Osteocyte (in vitro differentiated cells): ENCODE measurements at places on chromosomes 2 and 18. TPM values are rescaled to one million over a fixed set of nuclear protein-coding genes. Genes with fewer than 3 reads are reported as not detected.
A peak's percentile ranks its signal among the peaks of the same experiment; 100 is the strongest.

DNA sequence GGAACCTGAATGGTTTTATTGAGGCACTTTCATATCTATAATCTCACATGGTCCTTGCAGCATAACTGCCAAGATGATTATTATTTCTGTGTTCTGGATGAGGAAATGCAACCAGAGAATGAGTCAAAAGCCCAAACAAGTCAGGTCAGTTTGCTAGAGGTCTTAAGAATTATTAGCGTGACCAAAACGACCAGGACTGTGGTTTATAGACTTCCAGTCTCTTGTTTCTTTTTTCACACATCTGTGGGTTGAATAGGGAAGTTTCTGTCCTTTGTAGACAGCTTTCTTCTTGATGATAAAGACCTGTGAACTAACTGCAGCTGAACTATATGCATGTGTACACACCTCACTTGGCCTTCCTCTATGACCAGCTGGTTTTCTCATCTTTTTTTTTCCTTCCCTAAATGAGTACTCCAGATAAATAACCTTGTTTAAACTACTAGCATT lies 13.9 kb downstream of the ADAM23 start:
- no peaks in the 10 kb centered on the region for H3K4me1 ChIP-seq
- no peak overlapping the region for H3K27ac ChIP-seq
- no peak overlapping the region for H3K4me3 ChIP-seq
- H3K36me3 ChIP-seq, result no peaks in the 10 kb centered on the region
- H3K27me3 ChIP-seq, result no peaks in the 10 kb centered on the region

GRCh38 chr2:44730593-44730992 lies 210.9 kb upstream of the SIX3 start:
- no peaks in the 10 kb centered on the region for H3K4me1 ChIP-seq
- no peak for DNase-seq
- no peak overlapping the region for H3K27ac ChIP-seq
- H3K4me3 ChIP-seq, result no peak overlapping the region

DNA sequence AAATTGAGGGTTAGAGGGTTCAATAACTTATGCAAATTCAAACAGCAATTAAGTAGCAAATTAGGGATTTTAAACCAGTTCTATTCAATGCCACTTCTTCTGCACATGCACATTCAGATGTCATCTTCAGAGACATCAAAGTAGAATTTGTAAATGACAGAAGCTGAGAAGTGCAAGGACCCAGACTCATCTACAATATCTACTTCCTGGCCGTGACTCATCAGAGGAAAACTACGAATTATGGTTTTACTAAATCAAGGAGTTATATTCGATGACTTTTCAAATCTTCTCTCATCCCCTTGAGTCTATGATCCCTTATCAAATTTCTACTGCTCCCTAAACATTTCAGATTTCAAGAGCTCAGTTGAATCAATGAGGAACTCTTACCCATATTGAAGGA lies 20.0 kb upstream of the STAT4 start:
- H3K4me1 ChIP-seq, result peaks cover 70% of the 10 kb centered on the region
- no peak for DNase-seq
- H3K36me3 ChIP-seq, result no peaks in the 10 kb centered on the region
- no peaks in the 10 kb centered on the region for H3K27me3 ChIP-seq

DNA sequence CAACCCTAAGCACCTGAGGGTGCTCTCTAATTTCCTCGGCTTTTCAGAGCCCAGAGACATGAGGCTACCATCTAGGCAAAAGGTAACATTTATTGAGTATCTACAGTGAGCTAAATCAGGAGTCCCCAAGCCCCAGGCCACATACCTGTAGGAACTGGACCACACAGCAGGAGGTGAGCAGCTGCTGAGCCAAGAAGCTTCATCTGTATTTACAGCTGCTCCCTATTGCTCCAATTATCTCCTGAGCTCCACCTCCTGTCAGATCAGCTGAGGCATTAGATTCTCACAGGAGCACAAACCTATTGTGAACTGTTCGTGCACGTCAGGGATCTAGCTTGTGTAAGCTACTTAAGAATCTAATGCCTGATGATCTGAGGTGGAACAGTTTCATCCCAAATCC lies 70.2 kb downstream of the RND3 start:
- no peak overlapping the region for H3K4me3 ChIP-seq
- no peak overlapping the region for H3K27ac ChIP-seq
- H3K27me3 ChIP-seq, result no peaks in the 10 kb centered on the region
- H3K4me1 ChIP-seq, result peaks cover 25% of the 10 kb centered on the region

DNA sequence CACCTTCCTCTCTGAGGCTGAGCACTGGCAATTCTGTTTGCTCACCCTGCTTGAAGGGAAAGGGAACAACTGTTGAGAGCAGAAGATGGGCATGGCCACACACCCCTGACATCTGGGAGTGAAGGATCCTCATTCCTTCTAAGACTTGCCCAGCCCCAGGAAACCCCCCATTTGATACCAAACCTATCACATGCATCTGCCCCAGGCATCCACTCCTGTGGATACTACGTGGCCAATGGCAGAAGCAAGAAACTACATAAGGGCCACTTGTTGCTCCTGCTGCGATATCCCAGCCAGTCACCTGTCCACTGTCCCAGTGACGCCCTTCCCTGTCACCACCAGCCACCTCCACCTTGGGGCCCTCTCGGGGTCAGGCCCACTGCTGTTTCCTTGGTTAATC lies 185.2 kb downstream of the SMAD2 start:
- peaks cover 51% of the 10 kb centered on the region for H3K27me3 ChIP-seq
- H3K27ac ChIP-seq, result no peak overlapping the region
- no peak for DNase-seq
- H3K4me1 ChIP-seq, result no peaks in the 10 kb centered on the region
- no peaks in the 10 kb centered on the region for H3K36me3 ChIP-seq

- no peak overlapping the region for H3K27ac ChIP-seq
- peak; percentile 85 for DNase-seq
- no peaks in the 10 kb centered on the region for H3K4me1 ChIP-seq
- peaks cover 30% of the 10 kb centered on the region for H3K36me3 ChIP-seq
- H3K27me3 ChIP-seq, result no peaks in the 10 kb centered on the region
- H3K4me3 ChIP-seq, result no peak overlapping the region
Measured at GRCh38 chr2:70984576-70985282, 6.3 kb downstream of the ANKRD53 start.

GRCh38 chr2:199470672-199471442 lies 13.1 kb upstream of the SATB2 start:
- peaks cover 31% of the 10 kb centered on the region for H3K4me1 ChIP-seq
- no peak overlapping the region for H3K27ac ChIP-seq
- H3K27me3 ChIP-seq, result peaks cover 94% of the 10 kb centered on the region
- peaks cover 2% of the 10 kb centered on the region for H3K36me3 ChIP-seq
- H3K4me3 ChIP-seq, result peak overlapping the region; percentile 51

DNA sequence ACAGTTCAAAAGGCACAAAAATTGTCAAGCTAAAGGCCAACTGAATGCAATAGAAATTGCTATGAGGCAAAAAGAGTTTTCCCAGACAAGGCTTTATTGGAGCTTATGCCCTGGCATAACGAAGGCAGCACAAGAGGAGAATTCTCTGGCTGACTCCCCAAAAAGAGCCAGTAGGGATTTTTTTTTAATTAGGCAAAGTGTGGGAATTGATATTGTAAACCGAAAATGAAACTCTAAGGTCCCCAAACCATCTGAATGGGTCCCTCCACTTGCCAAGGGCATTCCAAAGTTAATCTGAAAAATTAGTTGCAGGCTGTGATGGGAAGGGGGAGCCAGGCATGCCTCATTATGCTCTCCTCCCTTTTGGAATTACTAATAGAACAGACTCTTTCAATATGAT lies 118.9 kb downstream of the SPOPL start:
- no peak overlapping the region for H3K4me3 ChIP-seq
- peaks cover 8% of the 10 kb centered on the region for H3K27me3 ChIP-seq
- DNase-seq, result no peak
- H3K36me3 ChIP-seq, result no peaks in the 10 kb centered on the region

- H3K27ac ChIP-seq, result no peak overlapping the region
- DNase-seq, result no peak
Measured at GRCh38 chr2:236787885-236788284, 218.3 kb downstream of the ACKR3 start.

DNA sequence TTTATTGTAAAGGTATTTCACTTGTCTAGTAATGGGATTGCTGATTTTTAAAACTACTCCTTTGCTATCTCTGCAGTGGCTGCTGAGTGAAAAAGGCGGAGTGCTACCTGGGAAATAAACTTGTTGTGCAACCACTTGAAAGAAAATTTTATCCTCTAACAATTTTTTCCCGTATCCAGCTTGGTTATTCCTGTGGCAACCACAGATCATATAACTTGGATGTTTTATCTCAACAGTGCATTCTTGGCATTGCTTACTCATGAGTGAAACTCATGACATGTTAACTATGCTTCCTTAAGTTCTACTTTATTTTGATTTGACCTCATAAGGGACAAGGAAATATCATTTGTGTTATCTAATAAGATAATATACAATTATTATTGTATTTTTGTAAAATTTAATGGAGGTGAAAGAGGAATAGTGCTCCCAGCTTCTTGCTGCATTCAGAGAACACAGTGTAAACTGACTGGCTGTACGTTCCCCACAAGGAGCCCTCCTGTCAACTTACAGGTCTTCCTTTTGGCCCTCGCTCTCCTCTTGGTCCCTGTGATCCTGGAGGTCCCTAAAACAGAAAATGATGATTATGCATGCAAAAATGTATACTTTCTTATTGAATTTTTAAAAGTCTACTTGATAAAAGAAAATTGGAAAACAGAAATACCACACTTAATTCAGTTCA lies 82.7 kb downstream of the COL5A2 start:
- H3K4me1 ChIP-seq, result peaks cover 66% of the 10 kb centered on the region
- peak overlapping the region; percentile 88 for H3K27ac ChIP-seq
- H3K27me3 ChIP-seq, result no peaks in the 10 kb centered on the region

GRCh38 chr18:74774486-74774885 lies 176.8 kb downstream of the ZNF407 start:
- H3K27ac ChIP-seq, result no peak overlapping the region
- H3K4me1 ChIP-seq, result peaks cover 7% of the 10 kb centered on the region
- H3K36me3 ChIP-seq, result no peaks in the 10 kb centered on the region
- no peak overlapping the region for H3K4me3 ChIP-seq
- no peaks in the 10 kb centered on the region for H3K27me3 ChIP-seq

- H3K27ac ChIP-seq, result peak overlapping the region; percentile 92
- H3K4me3 ChIP-seq, result peak overlapping the region; percentile 23
- H3K36me3 ChIP-seq, result no peaks in the 10 kb centered on the region
- H3K27me3 ChIP-seq, result no peaks in the 10 kb centered on the region
- DNase-seq, result no peak
Measured at GRCh38 chr2:239307921-239308613, 92.8 kb downstream of the HDAC4 start.

- peaks cover 16% of the 10 kb centered on the region for H3K4me1 ChIP-seq
- H3K36me3 ChIP-seq, result peaks cover 15% of the 10 kb centered on the region
- no peaks in the 10 kb centered on the region for H3K27me3 ChIP-seq
- H3K27ac ChIP-seq, result peak overlapping the region; percentile 60
Measured at GRCh38 chr2:214730800-214731407, 78.6 kb downstream of the BARD1 start.

DNA sequence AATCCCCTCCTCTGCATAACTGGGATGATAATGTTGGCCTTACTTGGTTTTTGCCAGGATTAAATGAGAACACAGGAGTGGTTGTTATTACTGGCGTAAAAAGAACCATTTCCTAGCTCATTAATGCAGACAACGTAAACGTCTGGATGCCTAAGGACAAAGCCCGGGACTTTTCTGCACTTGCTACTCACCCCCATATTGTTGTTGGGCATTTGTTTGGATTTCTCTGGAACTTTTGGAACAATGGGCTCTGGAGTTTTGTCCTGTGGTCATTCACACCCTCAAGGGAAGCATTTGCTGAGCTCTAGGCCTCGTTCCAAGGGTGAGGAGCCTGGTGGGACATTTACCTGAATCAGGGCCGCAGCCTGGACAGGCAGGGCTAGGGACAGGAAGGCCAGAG lies 76.0 kb downstream of the HS1BP3 start:
- no peak overlapping the region for H3K27ac ChIP-seq
- H3K36me3 ChIP-seq, result no peaks in the 10 kb centered on the region
- peaks cover 41% of the 10 kb centered on the region for H3K4me1 ChIP-seq

- H3K36me3 ChIP-seq, result peaks cover 11% of the 10 kb centered on the region
- H3K27me3 ChIP-seq, result no peaks in the 10 kb centered on the region
- H3K4me3 ChIP-seq, result peak within 1 kb of the TSS; percentile 87
- H3K27ac ChIP-seq, result peak within 1 kb of the TSS; percentile 86
- peaks cover 15% of the 10 kb centered on the region for H3K4me1 ChIP-seq
Measured at GRCh38 chr2:241701399-241702154, at the start of gene ING5. Gene ING5 (plus strand): TSS chr2:241702039. CDS start chr2:241702066, 27 bp downstream.

DNA sequence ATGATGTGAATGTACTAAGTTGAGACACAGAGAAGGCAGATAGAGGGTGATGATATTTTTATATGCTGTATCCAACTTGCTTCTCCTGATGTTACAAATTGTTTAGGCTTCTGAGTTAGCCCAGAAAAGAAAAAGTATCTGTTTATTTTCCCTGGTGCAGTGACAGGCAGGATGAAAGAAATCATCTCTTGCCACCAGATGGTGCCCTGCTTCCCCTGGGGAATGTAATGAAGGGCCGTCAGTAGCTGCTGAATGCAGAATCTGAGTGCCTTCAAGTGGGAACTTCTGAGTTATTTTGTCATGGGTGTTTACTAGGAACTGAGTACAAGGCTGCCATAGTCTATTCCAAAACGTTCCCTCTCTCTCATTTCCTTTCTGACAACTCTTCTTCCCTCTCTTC lies 525.6 kb downstream of the MBD2 start:
- no peak overlapping the region for H3K4me3 ChIP-seq
- peaks cover 3% of the 10 kb centered on the region for H3K27me3 ChIP-seq
- DNase-seq, result no peak
- no peaks in the 10 kb centered on the region for H3K36me3 ChIP-seq

Gene PRSS56
- total RNA-seq, result not detected in 2 replicates

Gene RGPD3
- total RNA-seq, result not detected in 2 replicates

Gene FTCDNL1
- total RNA-seq, result 0.76 TPM in 1 of 2 replicates, not detected in the other

Gene SRBD1
- 13.8 and 15.2 TPM in 2 replicates for total RNA-seq

Gene TUBB8B
- total RNA-seq, result not detected in 2 replicates

Gene WDR75
- total RNA-seq, result 38.8 and 41.0 TPM in 2 replicates
